ENCODE measurements at places on chromosomes 2 and 18.

- peak; percentile 76 for DNase-seq
These were observed 453 bp upstream of the ANTXR1 start for GRCh38 chr2:69012310-69013141.

DNA sequence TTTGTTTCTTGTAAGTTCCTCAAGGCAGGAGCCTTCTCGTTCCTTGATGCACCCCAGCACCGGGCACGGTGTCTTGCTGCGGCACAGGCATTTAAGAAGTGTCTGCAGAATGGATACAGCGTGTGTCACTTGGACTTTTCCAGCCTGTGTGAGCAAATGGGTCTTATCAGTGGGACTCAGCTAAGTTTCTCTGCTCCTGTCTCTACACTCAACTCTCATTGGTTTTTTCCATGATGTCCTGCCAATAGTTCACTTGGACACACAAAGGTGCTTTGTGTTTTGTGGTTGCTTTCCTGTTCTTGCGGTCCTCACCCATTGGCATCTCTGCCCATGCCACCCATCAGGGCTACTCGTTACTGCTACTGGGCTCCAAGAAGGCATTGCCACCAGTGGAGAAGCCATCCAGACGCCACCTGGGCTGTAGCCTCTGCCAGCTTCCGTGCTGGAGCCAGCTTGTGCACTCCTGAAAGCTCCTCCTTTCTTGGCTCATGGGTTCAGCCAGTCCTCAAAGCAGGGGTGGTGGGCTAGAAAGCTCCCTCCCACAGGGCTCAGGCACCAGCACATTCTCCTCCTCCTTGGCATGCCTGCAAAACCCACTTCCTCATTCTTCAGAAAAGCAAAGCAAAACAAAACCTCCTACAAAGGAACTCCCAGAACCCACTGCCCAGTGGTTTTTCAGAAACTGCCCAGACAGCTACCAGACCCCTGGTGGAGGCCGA, 41.4 kb downstream of the IL1R2 start:
- no peak for DNase-seq

DNA sequence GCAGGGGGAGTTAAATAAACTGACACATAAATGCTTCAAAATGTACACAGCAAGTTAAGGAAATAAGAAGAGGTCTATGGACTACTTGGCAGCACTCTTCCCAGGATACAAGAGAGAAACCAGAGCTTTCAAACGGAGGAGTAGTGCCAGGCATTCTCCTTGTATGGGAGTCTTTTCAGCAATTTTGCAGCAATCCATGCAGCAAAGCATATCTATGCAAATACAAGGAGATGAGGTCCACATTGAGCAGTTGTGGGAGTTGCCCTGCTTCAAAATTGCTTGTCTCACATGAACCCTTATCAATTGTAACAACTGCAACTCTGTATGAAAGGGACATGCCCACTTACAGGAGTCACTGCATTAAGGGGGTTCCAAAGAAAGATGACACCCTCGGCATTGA, 37.8 kb downstream of the SCN9A start:
- no peak for DNase-seq

- DNase-seq = no peak
These were observed 19.2 kb downstream of the DAW1 start for GRCh38 chr2:227890495-227891079.

- no peak for DNase-seq
These were observed 103.8 kb downstream of the RAPGEF4 start for GRCh38 chr2:172839446-172839845.

DNA sequence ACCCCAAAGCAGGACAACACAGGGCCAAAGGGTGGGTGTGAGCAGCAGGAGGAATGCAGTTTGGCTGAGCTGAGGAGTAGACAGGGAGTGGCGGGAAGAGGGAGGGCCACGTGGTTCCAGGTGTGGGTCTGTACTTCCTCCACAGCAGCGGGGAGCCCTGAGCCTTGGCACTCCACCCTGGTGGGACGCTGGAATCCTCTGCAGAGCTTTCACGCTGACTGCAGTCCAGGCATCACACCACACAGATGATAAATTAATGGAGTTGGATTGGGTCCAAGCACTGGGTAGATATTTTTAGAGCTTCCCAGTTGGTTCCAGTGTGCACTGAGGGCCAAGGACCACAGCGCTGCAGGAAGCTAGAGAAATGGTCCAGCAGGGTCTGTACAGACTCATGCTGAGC, 67.0 kb upstream of the TMEM200C start:
- DNase-seq = no peak

DNA sequence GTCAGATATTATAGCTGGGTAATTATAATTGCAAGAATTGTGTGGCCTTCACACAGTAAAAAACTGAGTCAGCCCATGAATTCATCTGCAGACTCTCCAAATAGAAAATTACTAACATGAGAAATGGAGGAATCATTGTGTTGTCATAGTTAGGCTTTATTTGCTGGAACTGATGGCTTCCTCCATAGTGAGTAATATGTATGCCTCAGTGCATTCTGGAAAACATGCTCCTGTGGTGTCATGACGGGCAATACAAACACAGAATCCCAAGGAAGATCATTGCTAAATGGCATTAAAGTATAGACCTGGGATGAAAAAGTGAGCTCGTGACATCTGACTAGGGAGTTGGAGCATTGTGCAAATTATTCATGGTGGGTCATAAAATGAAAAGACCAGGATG, 23.6 kb upstream of the NMS start:
- DNase-seq = no peak

DNA sequence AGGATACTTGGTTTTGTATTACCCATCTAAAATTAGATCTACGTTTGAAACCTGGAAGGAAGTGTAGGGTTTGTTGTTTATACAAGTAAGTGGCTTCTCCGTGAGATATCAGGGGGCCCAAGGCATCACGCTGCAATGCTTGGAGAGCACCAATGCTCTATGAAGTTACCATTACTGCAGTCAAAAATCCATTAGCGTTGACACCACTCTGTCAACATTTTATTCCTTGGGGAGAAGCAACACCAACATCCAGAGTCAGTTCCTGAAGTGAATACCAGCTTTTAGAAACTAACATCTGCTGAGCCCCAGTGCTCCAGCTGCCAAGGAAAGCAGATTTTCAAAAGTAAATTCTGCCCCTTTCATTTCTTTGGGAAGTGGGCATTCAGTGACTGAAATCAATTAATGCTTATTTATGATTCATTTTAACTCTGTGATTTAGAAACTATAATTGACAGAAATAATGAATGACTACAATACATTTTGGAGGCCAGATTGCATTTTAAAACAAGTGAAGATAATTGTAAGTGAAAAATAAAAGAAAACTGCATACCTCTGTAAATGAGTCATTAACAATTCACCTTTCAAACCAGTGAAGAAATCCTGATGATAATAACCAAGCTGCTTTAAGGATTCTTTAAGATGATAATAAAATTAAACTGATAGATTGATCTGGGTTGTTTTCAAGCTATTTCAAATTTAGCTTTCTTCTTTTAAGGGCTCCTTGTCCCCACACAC, 30.5 kb downstream of the LRP1B start:
- DNase-seq = no peak

GRCh38 chr2:175742367-175742766, 259.7 kb downstream of the LNPK start:
- DNase-seq = no peak

DNA sequence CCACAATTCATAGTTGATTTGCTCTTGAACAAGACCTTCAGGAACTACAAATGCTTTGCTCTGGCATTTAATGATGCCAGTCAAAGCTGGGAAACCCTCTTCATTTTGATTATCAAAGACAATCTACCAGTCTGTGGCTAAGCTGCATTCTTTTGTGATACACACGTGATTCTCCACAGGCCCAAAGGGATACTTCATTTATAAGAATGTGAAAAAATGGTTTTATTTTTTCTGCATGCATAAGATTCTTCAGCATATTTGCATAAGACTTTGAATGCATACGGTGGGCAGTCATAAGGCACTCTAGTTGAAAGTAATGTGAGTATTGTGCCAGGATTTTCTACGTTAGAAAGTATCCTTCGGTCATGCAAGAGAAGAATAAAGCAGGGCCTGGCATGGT, 33.0 kb upstream of the ARL5A start:
- no peak for DNase-seq

DNA sequence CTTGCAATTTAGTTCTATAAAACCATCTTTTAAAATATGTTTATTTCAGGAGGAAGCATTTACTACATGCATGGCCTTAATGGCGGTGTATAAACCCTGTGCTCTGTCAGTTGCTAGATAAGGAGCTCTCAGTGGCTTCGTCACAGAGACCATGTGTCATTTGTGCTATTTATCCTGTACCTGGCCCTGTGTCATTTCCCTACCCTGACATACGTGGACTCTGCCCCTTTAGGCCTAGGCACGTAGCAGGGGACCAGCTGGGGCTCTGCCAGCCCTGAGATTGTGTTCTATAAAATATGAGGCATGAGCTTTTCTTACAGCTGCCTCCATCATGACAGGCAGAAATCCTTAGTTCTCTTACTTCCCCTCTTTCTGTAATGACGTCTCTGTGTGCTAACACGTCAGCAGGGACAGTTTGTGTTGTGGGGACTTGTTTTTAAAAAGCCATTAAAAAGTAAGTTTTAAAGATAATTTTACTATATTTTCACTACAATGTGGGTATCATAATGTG, 88.0 kb downstream of the ITGB1BP1 start:
- no peak for DNase-seq

DNA sequence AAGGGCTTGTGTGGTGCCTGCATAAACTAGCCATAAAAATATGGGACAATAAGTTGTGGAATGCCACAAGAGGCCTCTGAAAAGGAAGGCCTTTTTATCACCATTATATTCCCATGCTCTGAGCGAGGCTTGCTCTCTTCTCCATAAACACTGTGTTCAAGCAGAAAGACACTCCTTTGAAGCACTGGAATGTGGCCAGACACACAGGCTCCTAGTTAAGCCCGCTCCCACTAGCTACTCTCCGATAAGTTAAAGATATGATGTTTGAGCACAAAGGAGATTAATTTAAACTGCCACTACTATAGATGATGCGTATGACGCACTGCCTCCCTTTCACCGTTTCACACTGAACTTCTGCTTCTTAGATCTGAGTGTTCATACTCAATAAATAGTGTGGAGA, 188.7 kb upstream of the TWIST2 start:
- DNase-seq = no peak

DNA sequence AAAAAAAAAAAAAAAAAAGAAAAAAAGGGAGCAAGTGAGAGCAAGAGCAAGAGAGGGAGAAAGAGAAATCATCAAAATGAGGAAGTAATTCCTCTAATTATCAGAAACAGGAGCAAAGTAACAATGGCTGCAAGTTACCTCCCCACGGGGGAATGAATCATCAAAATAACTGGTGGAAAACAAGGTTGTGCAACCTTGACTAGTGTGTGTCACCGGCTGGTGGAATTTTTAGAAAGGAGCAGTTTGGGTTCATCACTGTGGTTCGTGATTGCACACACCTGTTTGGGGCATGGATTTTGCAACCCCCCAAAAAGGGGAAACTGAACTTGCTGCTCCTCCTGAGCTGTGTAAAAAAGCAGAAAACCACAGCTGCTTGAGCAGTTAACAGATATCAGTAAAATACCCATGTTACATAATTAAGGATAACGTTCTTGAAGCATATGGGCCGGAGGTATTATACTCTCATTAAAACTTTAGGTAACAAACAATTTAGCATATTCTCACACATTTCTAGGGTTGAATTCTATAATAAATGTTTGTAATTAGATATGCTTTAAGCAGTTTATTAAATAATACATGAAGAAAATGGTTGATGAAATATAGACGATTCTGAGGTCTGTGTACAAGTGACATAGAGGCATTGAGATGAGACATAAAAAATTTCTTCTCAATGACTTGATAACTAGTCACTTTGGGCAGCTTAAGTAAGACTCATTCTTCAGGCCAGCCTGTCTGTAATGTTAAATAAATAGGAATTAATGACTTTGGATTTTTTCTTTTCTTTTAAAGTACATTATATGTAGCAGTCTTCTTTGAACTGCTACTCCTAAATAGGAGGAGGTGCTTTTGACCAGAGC, 184.2 kb upstream of the ZEB2 start:
- no peak for DNase-seq

- no peak for DNase-seq
These were observed 195.6 kb upstream of the ETAA1 start for GRCh38 chr2:67201521-67201920.

- DNase-seq = no peak
These were observed 515.6 kb upstream of the NRP2 start for GRCh38 chr2:205166745-205167144.

DNA sequence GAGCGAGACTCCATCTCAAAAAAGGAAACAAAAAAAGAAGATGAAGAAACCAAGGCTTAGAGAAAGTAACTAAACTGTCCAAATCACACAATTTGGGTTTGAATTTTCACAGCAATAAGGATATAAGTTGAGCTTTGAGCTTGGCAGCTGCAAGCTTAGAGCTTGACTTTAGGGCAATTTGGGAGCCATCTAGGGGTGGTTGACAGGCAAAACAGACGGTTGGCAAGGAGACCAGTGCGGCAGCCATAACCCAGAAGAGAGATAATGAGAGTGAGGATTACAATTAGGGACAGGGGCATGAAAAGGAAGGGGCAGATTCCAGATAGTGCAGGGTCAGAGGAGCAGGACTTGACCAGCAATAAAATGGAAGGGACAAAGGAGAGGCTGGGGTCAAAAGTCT, 382.2 kb upstream of the HNRNPA3 start:
- DNase-seq = peak; percentile 17

DNA sequence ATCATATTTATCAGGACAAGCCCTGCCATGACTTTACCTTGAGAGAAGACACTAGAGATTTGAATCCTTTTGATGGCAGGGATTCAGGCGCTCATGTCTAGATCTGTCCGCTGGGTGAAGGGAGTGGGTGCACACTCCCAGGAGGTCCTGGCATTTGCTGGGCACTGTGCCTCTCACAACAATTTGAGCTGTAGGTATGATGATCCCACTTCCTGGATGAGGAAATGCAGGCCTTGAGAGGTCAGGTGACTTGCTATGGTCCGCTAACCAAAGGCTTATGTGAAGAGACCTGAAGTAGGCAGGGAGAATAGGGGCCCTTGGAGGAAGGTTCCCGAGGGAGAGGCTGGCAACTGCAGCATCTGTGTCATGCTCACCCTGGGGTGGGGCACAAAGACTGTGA, 206.1 kb downstream of the HAUS1 start:
- DNase-seq = peak; percentile 28

GRCh38 chr2:233241803-233242202, 9.7 kb upstream of the ATG16L1 start:
- no peak for DNase-seq

DNA sequence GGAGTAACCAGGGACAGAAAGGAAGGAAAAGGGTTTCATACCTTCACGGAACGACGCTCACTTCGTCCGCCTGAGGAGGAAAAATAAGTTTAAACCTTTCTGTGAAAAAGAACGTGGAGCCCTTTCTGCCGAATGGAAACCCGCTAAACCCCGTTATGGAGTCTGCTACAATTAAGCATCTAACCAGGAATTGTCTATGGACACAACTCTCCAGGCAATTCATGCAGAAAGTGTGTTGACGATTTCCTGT, 528 bp upstream of the PPP4R3B start:
- DNase-seq = no peak

- no peak for DNase-seq
These were observed 1.1 kb upstream of the SATB2 start for GRCh38 chr2:199458806-199459285.

- DNase-seq = no peak
These were observed 32.7 kb downstream of the CARF start for GRCh38 chr2:202944816-202945215.

All from WERI-Rb-1 (cell line).